Muscle of leg (tissue), 16 donors: ENCODE measurements at places on chromosomes 6 and 20.

GRCh38 chr6:158677906-158678578 is 28.2 kb downstream of the SYTL3 start:
- peak; percentile 80 for DNase-seq

DNA sequence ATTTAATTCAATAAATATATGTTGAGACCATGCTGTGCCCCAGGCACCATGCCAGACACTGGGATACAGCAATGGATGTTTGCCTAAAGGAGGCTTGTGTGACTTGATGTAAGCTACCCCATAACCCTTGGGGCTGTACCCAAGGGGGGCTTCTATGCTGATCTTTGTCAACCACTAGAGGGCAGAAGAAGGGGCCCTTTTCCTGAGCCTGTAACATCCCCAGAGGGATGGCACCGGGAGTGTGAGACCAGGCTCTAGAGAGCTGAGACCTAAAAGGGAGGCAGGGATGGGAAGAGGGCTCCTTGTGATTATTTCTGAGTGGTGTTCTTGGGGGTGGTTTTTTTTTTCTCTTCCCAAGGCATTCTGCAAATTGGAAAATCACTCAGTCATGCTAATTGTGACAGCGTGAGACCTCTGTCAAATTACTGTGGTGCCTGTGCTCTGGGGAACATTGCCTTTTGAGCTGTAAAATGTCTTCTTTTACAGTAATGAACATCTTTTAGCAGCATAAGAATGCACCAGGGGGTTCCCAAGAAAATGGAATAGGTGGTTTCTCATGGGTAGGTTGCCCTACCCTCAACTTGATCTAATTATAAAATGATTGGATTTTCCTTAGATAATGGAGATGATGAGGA is 138.7 kb upstream of the SLC24A3 start:
- no peak for DNase-seq

- DNase-seq: no peak
Observed at GRCh38 chr6:1002989-1003388, 308.9 kb upstream of the FOXQ1 start.

GRCh38 chr6:165777680-165778079 is 114.6 kb upstream of the PDE10A start:
- no peak for DNase-seq

GRCh38 chr6:36581716-36582115 is 12.4 kb upstream of the SRSF3 start:
- DNase-seq: no peak

DNA sequence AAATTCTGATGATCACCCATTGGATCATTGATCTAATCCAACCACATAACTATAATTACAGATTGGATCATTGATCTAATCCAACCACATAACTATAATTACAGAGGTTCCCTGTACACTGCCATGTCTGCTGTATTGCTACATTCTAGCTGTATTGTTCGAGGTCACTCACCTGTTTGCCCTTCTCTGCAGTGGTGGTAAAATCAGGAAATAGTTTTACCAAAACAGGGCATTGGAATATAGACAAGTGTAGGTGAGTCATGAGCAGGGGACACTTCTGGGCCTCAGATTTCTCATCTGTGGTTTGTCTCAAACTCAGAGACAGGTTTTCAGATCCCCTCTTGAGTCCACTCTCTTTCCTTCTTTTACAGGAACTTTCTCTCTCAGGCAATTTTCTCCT is 9.0 kb upstream of the AFDN start:
- DNase-seq: no peak

DNA sequence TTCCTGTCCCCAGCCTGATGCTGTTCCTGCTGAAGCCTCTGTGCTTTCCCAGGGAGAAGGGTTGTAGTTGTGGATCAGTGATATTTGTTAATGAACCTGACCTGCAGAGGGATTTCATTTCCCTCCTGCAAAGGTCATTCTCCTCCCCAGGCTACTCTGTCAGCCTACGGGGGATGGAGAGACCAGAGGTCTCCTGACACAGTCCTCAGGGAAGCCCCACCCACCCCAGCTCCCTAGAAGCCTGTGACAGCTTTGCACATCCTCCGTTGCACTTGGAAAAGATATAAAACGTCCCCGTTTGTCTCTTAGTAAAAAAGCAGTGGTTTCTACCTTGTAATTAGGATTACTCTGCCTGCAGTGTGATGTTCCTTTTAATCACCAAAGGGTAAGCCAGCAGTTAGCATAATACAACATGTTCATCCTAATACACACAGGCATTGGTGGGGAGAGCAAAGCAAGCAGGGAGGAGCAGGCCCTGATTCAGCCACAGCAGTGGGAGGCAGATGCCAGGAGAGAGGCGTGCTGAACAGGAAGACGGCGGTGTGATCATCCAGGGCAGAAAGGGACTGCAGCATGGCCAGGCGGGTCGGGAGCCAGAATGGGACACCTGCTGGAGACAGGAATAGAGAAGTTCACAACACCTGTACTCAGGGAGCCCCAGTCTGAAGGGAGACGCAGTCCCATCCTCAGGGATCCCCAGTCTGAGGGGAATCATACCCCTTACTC is 293.5 kb downstream of the LRFN2 start:
- DNase-seq: no peak

DNA sequence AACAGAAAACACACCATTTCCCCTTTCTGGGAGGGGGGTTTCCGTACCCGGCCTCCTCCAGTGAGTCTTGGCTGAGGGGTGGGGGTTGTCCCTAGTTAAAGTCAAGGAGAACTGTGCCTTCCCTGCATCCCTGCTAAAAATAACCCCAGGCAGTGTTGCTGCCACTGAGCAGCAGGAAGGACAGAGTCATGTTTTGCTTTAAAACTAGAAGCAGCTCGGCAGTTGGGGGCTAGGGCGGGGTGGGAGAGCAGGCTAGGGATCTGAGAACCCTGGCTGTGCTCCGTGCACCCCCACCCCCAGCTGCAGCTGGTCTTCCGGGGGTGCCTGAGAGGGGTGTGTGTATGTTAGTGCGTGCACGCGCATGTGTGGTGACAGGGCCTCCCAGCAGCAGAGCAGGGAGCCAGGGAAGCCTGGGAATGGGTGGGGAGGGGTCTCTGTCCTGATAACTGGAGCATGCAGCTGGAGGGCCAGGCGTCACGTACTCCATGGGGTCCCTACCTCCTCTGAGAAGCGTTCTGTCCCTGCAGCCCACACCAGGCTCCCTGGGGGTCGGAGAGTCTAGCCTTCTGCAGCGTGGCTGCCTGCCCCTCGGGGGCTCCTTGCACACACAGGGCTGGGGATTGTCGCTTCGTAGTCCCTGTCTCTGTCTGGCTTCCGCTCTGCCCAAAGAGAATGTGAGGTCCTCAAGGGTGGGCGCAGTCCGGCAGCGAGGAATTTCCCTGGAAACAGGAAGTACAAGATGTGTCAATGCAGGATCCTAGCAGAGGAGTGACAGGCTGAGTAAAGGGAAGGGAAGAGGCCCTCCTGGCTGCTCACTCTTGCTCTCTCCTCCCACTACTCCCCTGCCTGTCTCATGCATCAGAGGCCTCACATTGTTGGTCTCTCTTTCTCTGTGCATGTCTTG is 16.8 kb upstream of the ARMC12 start:
- DNase-seq: peak; percentile 87

- DNase-seq: no peak
Observed at GRCh38 chr6:42766163-42766670, 15.6 kb upstream of the BICRAL start.

DNA sequence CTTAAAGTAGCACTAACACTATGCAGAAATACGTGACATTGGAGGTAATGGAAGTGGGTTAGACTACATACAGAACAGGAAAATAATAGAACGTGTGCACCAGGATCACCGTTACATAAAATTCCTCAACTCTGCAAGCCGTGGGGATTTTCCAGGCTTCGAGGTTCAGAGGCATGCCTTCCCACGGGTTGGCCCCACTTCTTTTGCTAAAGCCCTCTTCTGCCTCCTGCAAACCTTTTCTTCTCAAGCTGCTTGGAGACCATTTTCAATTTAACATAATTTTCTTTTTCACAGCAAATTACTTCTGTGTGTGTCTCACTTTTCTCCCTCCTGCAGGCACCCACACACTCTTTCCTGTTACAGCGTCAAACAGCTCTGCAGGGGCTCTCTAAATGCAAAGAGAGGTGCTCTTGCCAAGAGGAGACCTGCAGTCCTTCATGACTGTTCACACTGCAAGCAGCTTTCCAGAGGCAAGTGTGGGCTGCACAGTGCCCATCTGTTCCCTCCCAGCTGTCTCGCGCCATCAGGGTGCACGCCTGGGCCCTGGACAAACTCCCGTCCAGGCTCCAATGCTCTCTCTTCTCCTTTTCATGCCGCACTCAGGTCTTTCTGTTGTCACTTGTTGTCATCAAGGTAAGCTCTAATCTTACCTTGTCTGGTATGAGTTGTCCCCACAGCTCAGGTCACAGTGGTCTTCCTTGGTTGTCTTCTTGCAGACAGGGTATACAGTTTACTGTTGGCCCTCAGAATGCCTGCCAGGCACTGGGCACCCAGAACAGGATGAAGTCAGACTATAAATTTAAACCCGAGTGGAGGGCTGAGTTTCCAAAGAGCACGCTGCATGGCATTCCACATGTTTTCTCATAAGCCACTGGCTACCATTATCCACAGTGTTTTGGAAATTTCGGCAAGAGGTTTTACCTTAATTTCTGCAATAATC is 164.8 kb upstream of the GGTLC1 start:
- DNase-seq: peak; percentile 46

DNA sequence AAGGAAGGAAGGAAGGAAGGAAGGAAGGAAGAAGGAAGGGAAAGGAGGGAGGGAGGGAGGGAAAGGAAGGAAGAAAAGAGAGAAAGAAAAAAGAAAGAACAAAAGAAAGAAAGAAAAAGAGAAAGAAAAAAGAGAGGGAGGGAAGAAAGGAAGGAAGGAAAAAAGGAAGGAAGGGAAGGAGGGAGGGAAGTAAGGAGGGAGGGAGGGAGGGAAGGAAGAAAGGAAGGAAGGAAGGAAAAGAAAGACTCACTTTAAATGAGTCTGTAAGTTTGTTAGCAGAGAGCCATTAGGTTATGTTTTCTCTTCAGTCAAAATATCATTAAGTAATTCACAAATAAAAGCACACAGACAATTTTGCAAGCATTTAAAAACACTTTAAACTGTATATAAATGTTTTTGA is 44.0 kb upstream of the SASH1 start:
- no peak for DNase-seq

GRCh38 chr20:1657556-1658334 is at the start of gene SIRPG:
Gene SIRPG (minus strand): TSS chr20:1657779. CDS start chr20:1657714, 65 bp downstream.
- no peak for DNase-seq

- DNase-seq: no peak
Observed at GRCh38 chr6:111338843-111339242, 144.2 kb downstream of the REV3L start.

- DNase-seq: peak; percentile 54
Observed at GRCh38 chr20:32007787-32008616, 2.2 kb upstream of the CCM2L start.

- DNase-seq: peak; percentile 11
Observed at GRCh38 chr6:158219228-158219627, 51.1 kb downstream of the GTF2H5 start.

- no peak for DNase-seq
Observed at GRCh38 chr6:20716865-20717264, 182.6 kb downstream of the CDKAL1 start.

DNA sequence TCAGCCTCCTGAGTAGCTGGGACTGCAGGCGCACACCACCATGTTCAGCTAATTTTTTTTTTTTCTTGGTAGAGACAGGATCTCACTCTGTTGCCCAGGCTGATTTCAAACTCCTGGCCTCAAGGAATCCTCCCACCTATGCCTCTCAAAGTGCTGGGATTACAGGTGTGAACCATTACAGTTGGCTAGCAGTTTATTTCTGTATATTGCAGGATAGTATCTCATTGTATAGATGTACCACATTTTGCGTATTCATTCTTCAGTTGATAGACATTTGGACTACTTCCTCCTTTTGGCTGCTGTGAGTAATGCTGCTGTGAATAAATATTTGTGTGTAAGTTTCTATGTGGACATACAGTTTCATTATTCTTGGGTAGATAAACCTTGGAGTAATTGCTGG is 32.9 kb downstream of the ASXL1 start:
- DNase-seq: no peak

GRCh38 chr6:55812509-55812908 is 62.9 kb downstream of the BMP5 start:
- DNase-seq: no peak

- peak; percentile 67 for DNase-seq
Observed at GRCh38 chr6:157184202-157185015, 138.9 kb downstream of the TMEM242 start.

DNA sequence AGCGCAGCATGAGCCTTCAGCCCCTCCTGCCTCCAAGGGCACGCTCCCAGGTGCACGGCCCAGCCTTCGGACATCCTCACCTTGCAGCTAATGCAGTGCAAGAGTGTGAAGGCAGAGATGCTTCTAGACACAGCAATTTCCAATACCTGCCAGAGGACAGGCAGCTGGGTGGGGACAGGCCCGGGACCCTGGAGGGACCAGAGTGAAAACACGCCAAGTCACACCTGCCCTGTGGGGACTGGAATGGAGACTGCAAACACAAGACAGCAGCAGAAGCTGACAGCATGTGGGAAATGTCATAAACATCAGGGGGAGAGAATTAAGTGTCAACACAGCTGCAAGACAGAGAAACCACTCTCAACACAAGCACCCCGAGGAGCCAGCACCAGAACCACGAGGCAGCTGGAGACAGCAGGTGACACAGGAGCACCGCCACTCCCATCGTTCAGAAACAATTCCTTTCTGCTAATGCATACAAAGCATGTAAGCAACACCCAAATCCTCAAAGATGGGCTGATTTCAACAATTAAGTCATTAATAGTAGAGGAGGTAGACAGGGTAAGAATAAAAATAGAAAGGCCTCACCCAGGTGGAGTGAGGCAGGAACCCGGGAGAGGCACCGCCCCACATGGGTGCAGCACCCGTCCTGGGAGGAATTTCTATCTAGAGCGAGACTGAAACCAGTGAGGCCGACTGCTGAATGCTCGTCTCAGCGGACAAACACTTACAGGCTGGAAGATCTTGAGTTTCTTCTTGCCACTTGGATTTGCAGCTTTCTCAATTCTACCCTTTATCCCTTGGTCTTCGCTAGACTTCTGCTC is 17.1 kb downstream of the DIDO1 start:
- no peak for DNase-seq

GRCh38 chr6:145841668-145842067 is 27.1 kb upstream of the FBXO30 start:
- no peak for DNase-seq
